ENCODE measurements at places on chromosomes 3 and 15. TPM values are rescaled to one million over a fixed set of nuclear protein-coding genes. Genes with fewer than 3 reads are reported as not detected.
A peak's percentile ranks its signal among the peaks of the same experiment; 100 is the strongest.

The GABRR3 gene
- not detected for total RNA-seq

The TSC22D2 gene
- 28.9 TPM for total RNA-seq

The CGNL1 gene
- not detected for total RNA-seq

The EFCAB12 gene
- total RNA-seq, result 2.3 TPM

The HYAL1 gene
- total RNA-seq, result 0.16 TPM

The AP3B2 gene
- total RNA-seq, result 1.7 TPM

The RTP1 gene
- not detected for total RNA-seq

The GOLGA8M gene
- total RNA-seq, result 10.3 TPM

- DNase-seq, result no peak
Measured at GRCh38 chr15:71792521-71792920, 17.8 kb upstream of the NR2E3 start.

- no peak for DNase-seq
Measured at GRCh38 chr15:76150513-76150912, 90.7 kb downstream of the TMEM266 start.

DNA sequence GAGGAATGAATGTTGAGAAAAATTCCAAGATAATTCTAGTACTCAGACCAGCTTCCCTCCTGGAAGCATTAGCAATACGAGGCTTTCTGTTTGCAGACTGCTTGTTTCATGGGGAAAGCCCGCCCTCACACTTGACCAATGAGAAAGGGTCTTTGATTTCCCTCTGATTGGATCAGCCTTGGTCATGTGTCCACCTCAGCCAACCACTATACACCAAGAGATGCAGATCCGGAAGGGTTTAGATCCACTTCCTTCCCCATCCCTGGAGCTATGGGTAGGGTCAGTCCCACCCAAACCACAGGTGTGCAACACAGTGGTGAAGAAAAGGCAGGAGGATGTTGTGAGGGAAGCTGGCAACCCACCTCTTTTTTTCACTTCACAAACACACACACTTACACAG, 154.7 kb downstream of the SV2B start:
- no peak for DNase-seq

- DNase-seq, result no peak
Measured at GRCh38 chr3:177906126-177906511, 630.1 kb upstream of the KCNMB2 start.

DNA sequence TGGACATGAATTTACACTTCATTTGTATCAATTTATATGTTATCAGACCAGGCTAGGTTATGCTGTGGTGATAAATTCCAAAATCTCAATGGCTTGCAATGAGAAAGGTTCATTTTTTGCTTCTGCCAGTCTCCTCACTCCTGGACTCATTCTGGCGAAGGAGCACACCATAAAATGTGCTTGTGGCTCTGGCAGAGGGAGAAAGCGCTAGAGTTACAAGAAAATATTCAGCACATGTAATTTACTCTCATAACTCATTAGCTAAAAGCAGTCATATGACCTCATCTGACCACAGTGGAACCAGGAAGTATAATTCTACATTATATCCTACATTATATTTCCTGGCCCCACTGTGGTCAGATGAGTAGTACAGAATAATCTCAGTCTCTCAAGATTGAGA, 193.8 kb downstream of the BCHE start:
- no peak for DNase-seq

DNA sequence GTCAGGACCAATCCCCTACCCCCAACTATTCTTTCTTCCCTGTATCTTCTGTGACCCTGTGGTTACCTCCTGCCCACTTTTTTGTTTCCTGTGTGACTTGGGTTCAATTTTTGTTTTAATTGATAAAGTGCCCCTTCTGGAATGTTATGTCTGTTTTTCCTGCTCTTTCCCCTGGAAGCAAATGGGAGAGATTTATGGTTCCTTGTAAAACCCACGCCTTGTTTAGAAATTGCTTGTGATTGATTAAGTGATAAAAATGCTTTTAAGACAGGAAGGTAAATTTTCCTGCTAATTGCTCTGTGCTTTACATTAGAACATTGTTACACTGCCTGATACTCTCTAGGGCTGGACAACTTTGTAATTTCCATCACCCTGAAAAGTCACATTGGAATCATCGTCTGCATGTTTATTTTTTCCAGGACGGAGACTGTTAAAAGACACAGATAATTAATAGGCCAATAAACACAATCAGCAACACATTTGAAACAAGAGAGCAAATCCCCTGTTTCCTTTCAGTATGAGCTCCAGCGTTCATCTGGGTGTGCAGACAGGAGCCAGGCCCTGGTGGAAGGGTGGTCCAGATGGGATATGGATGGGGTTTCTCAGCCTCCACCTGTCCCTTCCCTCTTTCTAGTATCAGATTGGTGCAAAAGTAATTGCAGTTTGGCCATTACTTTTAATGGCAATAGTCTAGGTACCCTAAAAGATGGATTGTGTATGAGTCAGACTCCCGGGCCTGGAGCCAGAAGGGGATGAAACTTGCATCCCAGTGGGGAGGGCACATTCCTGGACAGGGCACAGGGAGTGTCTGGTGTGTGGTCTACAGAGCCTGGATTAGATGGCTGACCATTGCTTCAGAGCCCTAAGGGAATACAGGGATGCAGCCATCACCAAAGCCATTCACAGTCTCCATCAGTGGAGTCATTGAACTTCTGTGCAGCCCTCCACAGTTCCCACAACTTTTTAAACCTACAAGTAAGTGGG, 58.1 kb upstream of the AGBL1 start:
- no peak for DNase-seq

- no peak for DNase-seq
Measured at GRCh38 chr3:80000022-80000421, 232.2 kb upstream of the ROBO1 start.

GRCh38 chr3:62277986-62278385, 95.4 kb downstream of the FEZF2 start:
- DNase-seq, result no peak

- DNase-seq, result no peak
Measured at GRCh38 chr3:108137460-108137814, 46.6 kb upstream of the CD47 start.

DNA sequence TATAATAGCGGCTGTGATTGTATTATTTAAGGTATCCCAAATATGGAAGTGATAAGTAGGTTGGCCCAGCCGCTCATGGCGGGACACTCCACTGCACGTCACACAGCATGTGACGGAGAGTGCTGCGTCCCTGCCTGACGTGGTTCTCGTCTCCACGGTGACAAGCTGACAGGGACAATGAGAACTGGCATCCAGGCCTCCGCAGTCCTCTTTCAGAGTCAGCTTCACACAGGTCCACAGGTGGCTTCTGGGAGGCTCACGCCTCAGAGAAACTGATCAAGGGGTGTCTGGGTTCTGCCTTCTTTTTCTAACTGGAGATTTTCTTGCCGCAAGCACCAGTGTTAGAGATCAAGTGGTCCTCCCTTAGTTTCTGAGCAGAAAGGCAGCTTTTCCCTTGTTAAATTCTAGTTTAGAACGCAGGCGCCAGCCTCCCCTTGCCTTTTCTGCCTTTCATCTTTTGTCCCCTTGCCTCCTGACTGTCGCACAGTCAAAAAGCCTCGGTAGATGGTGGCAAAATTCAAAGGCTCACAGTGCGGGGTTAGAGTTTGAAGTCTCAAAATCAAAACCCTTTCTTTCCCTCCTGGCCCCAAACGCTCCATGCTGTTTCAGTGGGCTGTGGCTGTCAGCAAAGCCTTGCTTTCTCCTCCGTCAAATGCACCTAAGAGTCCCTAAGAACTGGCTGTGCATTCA, 120.9 kb downstream of the ATP10A start:
- no peak for DNase-seq

DNA sequence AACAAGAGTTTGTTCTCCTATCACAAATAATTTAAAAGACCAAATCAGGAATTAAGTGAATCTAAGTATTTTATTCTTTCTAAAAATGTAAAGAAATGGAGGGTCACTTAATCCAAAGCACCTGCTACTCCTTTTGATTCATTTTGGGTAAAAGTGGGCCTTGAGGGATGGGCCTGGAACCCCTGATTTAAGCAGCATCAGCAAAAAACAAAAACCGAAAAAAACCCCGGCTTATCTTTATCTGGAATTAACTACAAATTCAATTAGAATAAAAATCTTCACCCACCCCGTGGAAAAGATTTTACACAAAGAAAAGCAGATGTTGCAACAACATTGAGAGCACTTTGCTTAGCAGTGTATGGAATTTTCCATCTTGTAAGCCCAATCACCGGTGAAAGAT, 1018.2 kb downstream of the MCTP2 start:
- no peak for DNase-seq

- DNase-seq, result no peak
Measured at GRCh38 chr3:3666664-3667063, 132.6 kb upstream of the LRRN1 start.

DNA sequence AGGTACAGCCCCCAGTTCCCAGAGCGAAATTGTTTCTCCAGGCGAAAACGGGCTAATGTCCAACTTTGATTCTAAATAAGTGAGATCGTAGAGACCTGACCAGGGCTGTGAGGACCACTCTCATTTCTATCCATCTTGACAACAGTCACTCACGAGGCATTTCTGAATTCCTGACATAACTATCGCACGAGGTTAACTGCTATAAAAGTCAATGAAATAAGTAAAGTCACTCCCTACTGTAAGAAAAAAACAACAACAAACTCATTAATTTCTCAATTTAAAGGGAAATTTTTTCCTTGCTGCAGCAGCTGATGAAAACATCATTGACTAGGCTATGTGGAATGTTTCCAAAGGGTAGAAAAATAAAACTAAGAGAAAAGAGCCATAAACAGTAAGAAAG, 69.1 kb downstream of the GREM1 start:
- DNase-seq, result no peak

GRCh38 chr15:82663186-82663600, 16.0 kb upstream of the CPEB1 start:
- DNase-seq, result no peak

DNA sequence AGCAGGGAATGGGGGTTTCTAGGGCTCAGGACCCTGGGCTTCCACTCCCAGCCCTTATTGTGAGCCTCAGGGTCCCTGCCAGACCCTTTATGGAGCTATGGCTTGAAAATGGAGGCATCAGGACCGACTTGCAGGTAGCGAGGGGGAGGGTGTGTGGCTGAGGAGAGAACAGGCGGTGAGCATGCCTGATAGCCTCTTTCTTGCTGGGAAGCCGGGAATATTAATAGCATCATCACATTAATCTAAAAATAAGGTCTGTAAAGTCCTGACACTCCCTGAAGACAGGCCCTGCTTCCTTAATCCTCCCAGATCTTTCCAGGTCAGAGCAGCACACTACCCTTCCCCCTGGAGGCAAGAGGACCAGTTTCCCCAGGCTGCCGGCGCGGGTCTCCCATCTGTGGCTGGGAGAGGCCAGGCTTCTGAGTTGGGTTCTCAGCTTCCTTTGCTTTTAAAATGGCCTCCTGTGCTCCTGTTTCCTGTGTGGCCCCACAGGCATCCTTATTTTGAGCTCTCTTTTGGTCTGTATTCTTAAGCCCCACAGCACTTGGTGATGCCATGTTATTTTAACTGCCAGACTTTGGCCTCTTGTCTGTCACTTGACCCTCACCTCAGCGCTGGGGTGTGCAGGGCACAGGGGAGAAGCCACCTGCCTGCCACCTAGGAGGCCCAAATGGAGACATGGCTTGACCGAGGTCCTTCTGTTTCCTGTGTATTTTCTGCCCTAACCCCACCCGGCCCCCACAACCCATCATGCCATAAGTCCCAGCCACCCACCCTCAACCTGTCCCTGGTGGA, 185.0 kb upstream of the TOPAZ1 start:
- no peak for DNase-seq

DNA sequence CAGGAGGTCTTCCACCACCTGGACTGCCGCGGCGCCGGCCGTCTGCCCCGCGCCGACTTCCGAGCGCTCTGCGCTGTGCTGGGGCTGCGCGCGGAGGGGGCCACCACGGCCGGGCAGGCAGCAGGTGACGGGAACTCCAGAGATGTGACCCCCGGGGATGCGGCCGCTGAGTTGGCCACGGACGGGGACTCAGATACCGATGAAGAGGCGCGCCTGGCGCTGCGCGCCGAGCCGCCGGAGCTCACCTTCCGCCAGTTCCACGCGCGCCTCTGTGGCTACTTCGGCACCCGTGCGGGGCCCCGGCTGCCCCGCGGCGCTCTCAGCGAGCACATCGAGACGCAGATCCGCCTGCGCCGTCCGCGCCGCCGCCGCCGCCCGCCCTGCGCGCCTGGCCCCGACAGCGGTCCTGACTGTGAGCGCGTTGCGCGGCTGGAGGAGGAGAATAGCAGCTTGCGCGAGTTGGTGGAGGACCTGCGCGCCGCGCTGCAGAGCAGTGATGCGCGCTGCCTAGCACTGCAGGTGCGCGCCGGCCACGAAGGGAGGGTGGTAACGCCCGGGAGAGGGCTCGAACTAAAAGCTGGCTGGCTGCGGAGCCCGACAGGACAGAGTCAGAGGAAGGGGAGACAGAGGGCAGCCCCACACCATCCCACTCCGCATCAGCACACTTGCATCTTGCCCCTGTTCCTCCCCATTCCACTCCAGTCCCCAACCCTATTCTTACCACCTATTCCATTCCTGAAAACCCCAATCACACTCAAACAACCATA, 885 bp downstream of the EFCC1 start:
- peak; percentile 39 for DNase-seq

GRCh38 chr15:78363381-78363734, 23.2 kb downstream of the CRABP1 start:
- no peak for DNase-seq

- no peak for DNase-seq
Measured at GRCh38 chr3:51604212-51604611, 65.7 kb downstream of the RAD54L2 start.

- no peak for DNase-seq
Measured at GRCh38 chr15:85280203-85280602, 100.2 kb upstream of the AKAP13 start.

DNA sequence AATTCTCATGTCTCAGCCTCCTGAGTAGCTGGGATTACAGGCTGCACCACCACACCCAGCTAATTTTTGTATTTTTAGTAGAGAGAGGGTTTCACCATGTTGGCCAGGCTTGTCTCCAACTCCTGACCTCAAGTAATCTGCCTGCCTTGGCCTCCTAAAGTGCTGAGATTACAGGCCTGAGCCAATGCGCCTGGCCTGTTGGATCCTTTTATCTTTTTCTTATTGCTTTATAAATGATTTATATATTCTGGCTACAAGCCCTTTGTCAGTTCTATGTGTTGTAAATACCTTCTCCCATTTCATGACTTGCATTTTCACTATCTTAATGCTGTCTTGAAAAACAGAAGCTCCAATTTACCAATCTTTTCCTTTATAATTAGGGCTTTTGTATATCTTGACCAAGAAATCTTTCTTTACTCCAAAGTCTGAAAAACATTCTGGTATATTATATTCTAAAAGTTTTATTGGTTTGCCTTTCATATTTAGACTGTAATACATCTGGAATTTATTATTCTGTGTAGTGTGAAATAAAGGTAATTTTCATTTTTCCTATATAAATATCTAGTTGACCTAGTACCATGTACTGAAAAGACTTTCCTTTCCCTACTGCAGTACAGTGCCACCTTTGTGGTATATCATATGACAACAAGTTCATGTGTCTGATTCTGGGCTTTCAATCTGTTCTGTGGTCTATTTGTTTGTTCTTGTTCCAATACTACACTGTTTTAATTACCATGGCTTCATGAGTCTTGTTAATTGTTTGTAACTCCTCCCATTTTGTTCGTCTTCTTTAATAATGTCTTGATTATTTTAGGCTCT, 52.9 kb upstream of the RNU6-1 start:
- no peak for DNase-seq
